ENCODE measurements at places on chromosomes 3 and 15.

DNA sequence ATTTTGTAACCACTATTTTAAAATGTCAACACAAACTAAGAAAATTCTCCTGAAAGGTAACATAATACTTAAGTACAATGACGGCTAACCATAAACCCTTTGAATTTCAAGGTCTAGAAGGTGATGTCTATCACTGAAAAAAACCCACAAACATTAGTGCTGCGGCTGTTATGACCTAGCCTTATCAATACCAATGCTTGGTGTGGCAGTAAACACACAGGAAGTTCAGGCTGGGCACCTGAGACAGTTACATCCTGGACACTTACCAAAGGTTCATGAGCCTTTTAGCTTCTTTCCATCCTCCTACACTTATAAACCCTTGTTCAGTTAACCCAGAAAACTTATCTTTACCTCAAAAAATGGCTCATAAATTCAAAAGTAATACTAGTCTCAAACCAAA, 5.8 kb downstream of the HSPBAP1 start:
- DNase-seq: no peak

- no peak for DNase-seq
Observed at GRCh38 chr3:65398953-65399352, 639.8 kb downstream of the MAGI1 start.

DNA sequence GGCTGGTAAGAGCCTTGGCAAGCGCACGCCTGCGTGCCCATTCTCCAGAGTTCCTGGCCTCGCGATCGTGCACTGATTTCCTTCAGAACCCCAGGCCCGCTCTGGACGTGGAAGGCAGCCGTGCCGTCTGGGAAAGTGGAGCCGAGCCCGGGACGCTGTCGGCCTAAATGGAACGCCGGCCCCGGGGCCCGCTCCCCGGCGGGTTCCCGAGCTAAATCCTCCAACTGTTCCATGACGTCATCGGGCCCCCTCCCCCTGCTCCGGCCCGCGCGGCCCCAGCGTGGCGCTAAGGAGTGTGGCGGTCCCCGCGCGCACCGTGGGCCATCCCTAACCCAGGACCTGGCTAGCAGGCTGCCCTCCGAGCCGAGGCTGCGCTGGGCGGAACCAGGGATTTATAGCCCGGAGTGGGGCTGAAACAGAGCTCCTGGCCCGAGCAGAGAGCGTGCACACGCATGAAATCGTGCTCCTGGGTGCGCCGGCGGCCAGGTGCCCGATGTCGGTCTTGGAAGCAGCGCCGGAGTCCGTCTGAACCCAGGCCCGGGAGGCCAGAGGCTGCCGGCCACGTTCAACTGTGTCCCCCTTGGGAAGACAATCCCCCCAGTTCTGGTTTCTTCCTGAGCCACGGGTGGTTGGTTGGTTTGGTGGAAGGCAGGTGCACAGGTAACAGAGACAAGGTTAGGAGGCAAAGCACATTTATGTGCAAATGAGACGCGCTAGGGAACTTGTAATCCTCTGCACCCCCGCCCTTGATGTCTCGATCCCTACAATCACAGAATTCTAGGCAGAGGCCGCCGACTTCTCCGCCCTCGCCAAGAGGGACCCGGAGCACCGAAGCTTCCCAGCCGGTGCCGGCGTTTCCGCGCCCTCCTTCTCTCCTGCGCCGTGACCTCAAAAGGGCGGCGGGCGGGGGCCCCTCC, 84.9 kb upstream of the ETV5 start:
- DNase-seq: no peak

DNA sequence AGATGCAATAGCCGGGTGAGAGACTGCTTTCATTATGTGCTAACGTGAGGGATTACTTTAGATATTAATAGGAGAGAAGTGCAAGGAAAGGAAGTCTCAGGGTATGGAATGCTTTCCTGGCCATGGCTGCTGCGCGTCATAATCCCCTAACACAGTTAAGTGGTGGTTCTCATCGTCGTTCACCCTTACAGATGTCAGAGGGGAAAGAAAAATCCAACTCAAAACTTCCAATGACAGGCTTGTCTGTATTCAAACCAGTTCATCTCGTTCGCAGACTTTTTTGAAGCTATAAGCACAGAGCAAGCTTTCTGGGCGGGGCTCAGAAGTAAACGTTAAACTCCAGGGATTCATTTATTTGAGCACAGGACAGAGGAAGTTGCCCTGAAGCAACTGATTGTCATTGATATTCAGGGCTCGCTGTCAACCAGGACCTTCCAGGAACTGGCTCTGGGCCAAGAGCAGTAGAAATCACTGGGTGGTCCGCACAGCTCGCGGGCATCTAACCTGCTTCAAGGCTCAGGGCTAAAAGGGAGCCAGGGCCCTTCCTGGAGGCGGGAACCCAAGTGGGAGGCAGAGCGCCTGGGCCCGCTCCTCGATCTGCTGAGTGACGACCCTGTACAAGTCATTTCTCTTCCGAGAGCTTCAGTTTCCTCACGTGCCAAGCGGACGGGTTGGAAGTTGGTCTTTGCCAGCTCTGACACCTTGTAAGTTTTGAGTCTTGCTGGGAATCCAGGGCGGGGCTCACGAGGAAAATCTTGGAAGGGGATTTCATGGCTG, 1.1 kb upstream of the LPP start:
- DNase-seq: no peak

DNA sequence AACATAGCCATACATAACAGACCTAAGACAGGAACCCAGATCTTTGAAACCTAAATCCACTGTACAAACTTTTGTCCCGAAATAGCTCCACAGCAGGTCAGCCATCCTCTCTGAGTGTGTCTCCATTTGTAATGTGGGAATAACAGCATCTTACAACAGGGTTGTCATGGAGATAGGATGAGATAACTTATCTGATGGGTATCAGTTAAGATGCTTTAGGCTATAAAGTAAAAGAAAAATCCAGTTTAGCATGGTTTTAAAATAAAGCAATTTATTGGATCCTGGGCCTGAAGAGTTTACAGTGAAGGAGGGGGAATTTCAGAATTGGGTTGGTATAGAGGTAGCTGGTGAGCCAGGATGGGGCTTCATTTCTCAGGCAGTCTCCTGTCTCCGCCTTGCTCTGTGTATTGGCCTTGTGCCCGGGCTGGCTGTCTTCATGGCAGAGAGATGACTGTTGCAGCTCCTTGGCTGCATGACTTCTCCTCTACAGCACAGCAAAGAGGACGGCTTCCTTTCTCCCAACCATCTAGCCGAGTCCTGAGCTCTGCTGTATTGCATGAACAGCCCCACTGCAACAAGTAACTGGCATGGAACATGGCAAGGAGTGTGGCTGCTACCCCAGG, 131.9 kb upstream of the PROK2 start:
- no peak for DNase-seq

Data from DMS 273 treated with DMSO at 0.1 percent for 48 hours (cell line).